T-helper 2 cell (primary cell): ENCODE measurements at places on chromosomes 12 and 14.

GRCh38 chr14:54803926-54804537 is 98.6 kb downstream of the GCH1 start:
- no peak for DNase-seq

DNA sequence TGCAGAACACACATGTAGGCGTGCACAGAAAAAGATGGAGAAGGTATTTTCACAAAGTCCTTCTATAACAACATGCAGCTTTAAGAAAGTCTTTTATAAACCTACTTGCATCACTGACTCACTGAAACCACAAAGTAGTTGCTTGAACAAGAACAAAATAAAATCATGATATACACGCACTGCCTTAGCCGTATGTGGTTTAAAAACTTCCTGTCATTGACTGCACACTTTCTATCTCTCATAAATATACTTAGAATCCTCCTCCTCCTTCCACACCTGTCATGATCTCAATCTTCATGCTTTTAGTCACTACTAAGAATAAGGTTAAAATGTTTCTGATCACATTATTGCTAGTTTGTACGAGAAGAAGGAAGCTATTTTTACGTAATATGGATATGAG is 31.8 kb upstream of the RAD51AP1 start:
- DNase-seq = no peak

DNA sequence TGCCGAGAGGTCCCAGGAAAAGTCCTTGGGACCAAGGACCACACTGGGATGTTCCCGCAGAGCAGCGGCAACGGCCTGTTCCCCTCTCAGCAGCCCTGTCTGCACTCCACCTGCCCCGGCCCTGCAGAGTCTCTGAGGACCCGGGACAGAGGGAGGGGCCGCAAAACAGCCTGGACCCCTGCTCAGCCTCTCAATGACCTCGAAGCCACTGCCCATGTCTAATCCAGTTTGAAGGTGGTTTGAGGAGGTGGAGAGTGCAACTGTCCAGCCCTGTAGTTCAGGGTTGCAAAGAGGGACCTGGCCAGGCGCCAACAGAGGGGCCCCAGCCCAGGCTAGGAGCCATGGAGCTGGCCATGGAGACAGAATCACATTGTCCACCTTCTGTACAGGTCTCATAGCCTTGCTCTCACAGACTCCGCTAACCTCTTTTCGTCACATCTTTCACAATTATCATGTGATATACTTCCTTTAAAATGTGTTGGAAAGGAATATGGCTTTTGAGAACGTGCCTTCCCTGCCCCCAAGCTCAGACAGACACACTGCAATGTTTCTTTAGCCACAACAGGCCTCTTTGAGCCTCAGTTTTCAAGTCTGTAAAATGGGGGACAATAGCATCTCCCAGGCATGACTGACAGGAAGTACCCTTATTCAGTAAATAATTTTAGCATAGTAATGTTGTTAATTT is 49.3 kb downstream of the ACTN1 start:
- DNase-seq = no peak

DNA sequence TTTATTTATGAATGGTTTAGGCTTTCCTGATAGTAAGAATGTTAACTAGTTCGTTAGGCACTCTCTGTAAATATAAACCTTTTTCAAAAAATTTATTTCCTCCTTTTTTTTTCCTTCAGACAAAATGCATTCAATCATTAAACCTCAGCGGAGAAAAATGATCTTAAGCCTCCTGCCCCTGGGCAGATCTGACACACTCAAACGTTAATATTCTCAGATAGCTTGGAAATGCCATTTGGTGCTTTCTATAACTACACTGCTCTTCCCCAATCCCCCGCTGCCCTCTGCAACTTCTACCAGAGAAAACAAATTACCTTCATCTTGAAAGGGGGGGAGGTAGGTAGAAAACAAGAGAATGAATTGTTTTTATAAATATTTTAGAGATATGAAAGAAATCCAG is 521.2 kb downstream of the MED13L start:
- no peak for DNase-seq

- DNase-seq = no peak
Measured at GRCh38 chr12:105679982-105680381, 349.5 kb downstream of the C12orf75 start.

DNA sequence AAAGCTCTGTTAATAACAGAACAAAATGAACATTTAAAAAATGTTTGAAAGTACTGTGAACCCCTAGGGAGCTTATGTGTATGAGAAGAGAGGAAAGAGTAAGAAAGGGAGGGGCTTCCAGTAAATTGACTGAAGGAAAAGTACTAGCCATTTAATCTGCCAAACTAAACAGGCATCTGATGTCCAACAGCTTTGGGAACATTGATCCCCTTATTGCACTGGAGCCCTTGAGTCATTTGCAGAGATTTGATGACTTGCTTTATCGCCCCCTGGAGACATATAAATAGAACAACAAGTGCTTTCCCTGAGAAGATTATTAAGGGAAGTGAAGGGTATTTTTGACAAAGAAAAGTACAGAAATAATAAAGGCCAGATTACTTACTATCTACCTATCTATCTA is 319.3 kb upstream of the NOVA1 start:
- DNase-seq = no peak

DNA sequence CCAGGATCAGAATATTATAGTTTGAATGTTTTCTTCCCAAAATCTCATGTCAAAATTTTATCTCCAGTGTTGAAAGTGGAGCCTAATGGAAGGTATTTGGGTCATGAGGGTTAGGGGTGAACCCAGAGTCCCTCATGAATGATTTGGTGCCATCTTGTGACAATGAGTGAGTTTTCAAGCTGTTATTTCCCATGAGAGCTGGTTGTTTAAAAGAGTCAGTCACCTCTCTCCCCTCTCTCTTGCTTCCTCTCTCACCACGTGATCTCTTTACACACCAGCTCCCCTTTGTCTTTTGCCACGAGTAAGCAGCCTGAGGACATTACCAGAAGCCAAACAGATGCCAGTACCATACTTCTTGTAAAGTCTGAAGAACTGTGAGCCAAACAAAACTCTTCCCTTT is 561.6 kb downstream of the RERGL start:
- no peak for DNase-seq

- DNase-seq = no peak
Measured at GRCh38 chr12:2924019-2924418, 33.3 kb downstream of the TULP3 start.

- DNase-seq = no peak
Measured at GRCh38 chr12:67506739-67507138, 141.8 kb upstream of the DYRK2 start.

GRCh38 chr12:93634416-93634815 is 42.8 kb upstream of the CRADD start:
- no peak for DNase-seq

- DNase-seq = no peak
Measured at GRCh38 chr14:103997391-103997790, 55.1 kb upstream of the RD3L start.

- DNase-seq = no peak
Measured at GRCh38 chr14:78092040-78092439, 78.1 kb upstream of the NRXN3 start.

- DNase-seq = no peak
Measured at GRCh38 chr14:50560931-50561285, 963 bp downstream of the ATL1 start.

- DNase-seq = no peak
Measured at GRCh38 chr14:104678346-104678745, 11.1 kb upstream of the INF2 start.

- DNase-seq = no peak
Measured at GRCh38 chr12:106999446-106999845, 12.5 kb upstream of the MTERF2 start.

- peak; percentile 59 for DNase-seq
Measured at GRCh38 chr12:64218597-64218996, 3.5 kb downstream of the KICS2 start.

DNA sequence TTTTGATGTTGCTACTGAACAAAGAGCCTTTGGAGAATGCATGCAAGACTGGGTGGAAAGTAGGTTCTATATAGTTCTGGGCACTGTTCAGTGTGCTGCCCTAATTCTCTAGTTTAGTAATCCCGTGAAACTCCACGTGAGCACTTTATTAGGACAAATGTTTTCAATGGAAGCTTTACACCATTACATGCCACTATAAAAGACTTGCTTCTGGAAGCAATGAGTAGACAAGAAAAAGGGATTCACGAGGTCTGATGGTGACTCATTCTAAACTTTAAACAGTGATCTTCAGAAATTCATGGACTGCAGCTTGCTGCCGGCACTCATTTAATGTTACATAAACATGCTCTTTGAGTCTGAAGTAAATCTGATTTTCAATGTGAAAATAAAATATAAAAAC is 22.3 kb downstream of the ATG14 start:
- DNase-seq = no peak

DNA sequence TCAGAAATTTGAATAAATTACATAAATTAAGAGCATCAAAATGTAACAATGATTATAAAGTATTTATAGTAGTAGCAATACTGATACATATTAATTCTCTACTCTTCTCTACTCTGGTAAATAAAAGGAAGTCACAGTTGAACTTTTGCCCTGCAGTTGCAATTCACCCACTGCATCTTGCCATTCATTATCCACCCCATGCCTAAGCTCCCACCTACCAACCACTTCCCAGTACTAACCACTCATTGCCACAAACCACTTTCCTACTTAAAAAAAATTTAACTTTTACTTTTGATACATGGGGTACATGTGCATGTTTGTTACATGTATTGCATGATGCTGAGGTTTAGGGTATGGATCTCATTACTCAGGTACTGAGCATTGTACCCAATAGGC is 174.0 kb downstream of the RASSF9 start:
- no peak for DNase-seq

- DNase-seq = no peak
Measured at GRCh38 chr14:34059037-34059924, 108.4 kb upstream of the EGLN3 start.

GRCh38 chr12:121955258-121956237 is 37.2 kb downstream of the CFAP251 start:
- DNase-seq = no peak

DNA sequence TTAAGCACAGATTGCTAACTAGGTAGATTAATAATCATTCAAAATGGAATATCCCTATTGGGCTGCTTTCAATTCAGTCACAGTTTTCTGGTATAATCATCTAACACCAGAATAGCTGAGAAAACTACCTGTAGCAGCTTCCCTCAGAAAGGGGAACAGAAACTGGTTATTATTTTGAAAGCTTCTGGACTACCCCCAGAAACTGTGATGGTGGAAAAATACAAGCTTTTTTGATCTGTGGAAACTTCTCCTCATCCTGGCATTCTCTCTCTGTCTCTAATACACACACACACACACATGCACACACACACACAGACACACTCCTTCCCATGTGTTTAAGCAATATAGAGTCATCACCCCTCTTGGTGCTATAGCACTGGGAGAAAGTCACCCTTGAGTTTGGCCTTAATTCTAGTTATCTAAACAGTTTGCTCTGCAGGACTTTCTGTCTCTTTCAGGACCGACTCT is 251.5 kb upstream of the LMO3 start:
- DNase-seq = no peak
